COLO829 (cell line): ENCODE measurements at places on chromosomes 3 and 15.

GRCh38 chr3:170513642-170514041, 72.2 kb downstream of the SLC7A14 start:
- DNase-seq: no peak

GRCh38 chr3:121817753-121818152, 17.1 kb downstream of the IQCB1 start:
- DNase-seq: no peak

DNA sequence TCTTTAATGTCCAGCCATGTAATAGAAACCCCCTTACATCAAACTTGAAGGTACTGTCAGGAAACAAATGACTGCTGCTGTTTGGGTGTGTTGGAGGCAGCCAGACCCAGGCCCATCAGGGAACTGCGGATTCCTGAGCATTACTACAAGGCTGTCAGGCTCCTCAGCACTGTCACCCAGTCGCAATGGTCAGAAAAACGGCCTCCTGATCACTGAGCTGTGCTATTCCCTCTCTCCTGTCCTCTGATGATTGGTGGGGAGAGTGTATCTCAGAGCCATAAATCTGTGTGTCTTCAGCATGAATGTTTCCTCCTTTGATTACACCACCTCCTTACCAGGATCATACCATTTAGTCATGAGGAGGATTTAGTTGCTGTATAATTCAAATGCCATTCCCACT, 135.2 kb upstream of the GADL1 start:
- no peak for DNase-seq

GRCh38 chr3:172839679-172840078, 89.2 kb downstream of the ECT2 start:
- no peak for DNase-seq

DNA sequence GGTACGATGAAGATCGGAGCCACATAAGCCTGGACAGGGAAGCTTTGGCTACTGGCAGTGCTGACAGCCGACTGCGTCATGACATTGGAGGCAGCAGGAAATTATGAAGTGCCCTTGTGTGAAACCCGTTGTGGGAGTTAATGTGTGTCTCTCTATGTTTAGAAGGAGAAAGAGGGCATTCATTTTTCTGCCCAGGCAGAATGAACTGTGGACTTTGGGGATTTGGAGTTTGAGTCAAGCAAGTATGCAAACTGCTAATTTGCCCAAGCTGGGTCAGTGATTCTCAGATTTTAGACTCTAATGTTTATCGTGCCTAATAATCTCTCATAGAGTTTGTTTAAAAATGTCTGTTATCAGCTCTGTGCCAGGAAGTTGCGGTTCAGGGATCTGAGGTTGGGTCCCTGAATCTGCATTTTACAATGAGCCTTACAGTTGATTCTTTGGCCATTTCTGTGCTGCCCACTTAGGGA, 5.6 kb downstream of the CTXND1 start:
- DNase-seq: peak; percentile 84

DNA sequence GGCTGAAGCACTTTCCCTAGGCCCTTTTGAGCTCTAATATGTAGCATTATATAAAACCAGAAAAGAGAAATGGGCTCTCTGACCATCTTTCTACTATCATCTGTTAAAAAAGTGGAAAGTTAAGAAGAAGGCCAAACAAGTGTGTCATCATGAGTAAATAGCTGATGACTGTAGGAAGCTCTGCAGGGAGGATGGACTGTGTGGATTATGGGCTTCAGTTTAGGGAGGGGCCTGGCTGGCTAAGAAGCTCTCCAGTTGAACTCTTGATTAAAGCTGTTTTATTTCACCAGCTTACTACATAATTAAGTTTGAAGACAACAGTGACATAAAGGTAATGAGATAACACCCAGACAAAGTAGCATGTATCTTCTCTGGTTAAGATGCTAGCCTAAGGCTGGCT, 30.6 kb downstream of the INTS14 start:
- no peak for DNase-seq

GRCh38 chr3:30084971-30085403, 521.4 kb upstream of the TGFBR2 start:
- DNase-seq: no peak

- DNase-seq: no peak
Measured at GRCh38 chr15:63363292-63363691, 18.4 kb downstream of the CA12 start.

- DNase-seq: no peak
Measured at GRCh38 chr15:78182336-78182700, 33.2 kb downstream of the IDH3A start.

DNA sequence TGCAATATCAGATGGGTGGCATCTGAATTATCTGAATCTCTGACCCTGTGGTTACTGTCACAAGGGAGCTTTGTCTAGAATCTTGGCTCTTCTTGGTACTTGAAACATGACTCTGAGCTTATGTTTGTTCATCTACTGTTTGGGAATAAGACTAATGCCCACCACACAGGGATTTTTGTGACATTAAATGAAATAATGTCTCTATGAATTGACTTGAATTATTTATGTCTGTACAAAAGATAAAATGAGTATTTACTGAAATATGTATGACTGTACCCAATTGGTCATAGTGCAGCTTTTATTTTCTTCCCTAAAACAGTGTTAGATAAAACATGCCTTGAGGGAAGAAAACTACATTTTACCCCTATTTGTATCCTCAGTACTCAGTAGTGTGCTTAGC, 87.9 kb upstream of the ZPLD1 start:
- peak; percentile 64 for DNase-seq

DNA sequence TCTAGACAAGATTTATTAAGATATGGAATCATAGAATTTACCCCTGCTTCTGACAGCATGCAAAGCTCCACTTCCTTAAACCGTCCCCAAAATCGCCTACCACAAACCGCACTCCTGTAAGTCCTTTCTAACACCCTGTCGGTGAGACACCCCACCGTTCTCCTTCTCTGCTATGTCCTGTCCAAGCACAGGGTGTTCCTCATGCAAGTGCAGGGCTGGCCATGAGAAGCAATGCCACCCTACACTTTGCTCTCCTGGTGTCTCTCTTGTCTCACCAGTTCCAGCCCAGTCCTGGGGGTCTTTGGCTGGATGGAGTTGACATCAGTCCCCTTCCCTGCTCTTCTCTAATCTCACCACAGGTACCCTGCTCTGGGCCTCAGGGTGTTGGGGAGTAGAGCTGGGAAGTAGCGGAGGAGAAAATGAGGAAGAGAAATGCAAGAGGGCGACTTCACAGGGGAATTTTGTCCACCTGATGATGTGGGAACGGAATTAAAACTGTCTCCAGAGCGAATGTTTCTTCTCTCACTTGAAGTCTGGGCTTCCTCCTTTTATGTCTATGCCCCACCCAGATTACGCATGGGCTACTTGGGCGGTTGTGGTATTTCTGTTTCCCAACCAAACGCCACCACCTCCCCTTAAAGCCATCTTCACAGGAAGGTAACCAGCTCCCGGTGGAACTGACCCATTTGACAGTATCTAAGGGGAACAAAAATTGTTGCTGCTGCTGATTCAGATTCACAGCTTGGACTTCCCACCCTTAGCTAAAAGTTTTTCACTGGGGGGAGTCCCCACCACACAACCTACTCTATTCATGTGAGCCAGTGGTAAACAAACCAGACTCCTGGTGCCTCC, 49.9 kb downstream of the CASR start:
- DNase-seq: no peak

DNA sequence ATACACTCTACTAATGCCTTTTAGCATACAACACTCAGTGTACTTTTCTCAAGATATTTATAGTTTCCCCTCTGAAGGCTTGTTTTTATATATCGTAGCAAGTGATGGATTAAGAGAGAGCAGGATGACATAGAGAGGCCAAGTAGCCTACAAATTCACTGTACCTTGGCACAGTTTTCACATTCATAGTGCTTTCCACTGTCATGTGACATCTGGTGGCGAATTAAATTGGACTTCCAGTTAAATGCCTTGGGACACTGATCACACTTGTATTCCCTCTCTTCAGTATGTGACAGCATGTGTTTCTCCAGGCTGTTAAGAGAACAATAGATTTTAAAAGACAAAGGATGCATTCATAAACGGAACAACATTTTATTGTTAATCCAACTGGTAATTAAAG, 541.1 kb downstream of the MECOM start:
- peak; percentile 29 for DNase-seq

GRCh38 chr3:134527037-134527436, 41.2 kb downstream of the CEP63 start:
- DNase-seq: no peak

DNA sequence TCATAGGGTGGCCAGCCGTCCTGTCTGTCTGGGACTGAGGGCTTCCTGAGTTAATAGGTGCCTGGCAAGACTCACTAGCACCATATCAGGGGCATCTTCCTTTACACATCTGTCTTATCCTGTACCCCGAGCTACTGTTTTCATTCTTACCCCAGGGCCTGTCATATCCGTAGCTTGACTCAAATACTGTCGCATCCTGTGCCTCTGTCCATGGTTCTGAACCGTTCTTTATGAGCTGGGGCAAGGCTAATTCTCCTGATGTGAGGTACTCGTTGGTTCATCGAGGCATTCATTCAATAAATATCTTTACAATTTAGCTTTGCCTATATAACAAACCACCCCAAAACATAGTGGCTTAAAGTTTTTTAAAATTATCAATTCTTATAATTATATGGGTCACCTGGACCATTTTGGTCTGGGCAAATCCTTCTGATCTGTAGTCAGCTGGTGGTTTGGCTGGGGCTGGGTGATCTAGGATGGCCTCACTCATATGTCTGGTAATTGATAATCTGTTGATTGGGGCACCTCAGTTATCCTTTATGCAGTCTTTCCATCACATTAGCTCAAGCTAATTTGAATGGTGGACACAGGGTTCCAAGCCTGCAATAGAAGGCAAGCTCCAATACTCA, 121.2 kb downstream of the TLE3 start:
- DNase-seq: peak; percentile 3

DNA sequence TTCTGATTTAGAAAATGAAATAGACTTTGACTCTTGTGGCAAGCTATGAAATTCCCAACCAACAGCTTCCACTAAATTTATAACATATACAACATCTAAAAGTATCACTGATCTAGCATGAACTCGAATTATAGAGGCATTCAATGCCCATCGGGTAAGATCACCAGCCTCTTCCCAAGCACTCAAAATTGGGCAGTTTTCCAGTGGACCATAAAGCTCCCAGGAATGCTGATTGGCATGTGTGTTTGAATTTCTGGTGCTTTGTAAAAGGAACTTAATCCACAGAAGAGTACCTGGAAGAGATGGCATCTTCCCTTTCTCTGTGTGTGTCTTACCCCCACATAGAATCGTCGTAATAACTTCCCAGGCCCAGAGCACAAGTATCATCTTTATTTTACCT, 10.0 kb downstream of the LRTM1 start:
- DNase-seq: no peak

GRCh38 chr3:176933704-176934103, 263.6 kb downstream of the TBL1XR1 start:
- DNase-seq: no peak

- peak; percentile 50 for DNase-seq
Measured at GRCh38 chr3:150887031-150887430, 18.2 kb downstream of the MINDY4B start.

- no peak for DNase-seq
Measured at GRCh38 chr3:113717818-113718217, 21.4 kb upstream of the USF3 start.

- no peak for DNase-seq
Measured at GRCh38 chr3:194197981-194198695, 62.2 kb downstream of the HES1 start.

- DNase-seq: no peak
Measured at GRCh38 chr3:29949131-29949530, 657.3 kb upstream of the TGFBR2 start.

DNA sequence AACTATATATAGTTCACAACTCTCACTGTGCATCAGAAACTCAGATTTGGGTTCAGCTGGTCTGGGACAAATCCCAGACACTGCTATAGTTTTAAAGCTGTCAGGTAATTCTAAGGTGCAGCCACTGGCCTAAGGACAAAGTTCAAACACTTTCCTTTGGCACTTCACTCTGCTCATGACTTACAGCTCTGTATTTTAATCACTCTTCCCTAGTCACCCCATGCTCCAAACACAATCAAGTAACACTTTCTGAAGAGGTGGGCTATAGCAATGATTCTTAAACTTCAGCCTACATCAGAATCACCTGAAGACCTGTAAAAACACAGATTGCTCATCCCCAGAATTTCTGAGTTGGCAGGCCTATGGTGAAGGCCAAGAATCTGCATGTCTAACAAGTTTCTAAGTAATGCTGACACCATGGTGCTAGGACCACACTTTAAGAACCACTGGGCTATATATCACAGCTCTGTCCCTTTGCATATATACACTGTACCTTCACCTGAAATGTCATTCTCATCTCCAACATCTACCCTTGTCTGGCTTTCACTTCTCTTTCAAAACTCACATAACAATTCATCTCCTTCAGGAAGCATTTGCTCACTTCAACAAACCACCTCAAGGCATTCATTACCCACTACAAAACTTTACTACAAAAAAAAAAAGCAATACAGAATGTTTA, 21.4 kb downstream of the STAG1 start:
- DNase-seq: no peak

- DNase-seq: no peak
Measured at GRCh38 chr3:11411956-11412355, 139.8 kb downstream of the ATG7 start.

DNA sequence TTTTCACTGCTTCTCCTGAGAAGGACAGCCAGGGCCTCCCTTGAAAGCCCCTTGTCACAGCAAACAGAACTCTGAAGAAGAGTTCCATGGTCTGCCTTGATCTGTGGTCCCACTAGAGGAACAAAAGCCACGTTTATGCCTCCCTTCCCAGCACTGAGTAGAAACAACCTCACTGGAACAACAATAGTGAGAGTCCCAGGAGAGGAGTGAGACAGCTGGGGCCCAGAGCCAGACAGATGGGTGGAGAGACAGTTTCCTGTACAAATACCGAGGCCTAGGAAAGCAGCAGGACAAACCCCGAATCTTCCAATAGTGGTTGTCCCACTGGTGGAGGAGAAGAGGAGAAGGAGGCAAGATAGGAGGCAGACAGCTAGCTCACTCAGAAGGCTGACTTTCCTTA, 106.1 kb downstream of the WDR76 start:
- DNase-seq: no peak

DNA sequence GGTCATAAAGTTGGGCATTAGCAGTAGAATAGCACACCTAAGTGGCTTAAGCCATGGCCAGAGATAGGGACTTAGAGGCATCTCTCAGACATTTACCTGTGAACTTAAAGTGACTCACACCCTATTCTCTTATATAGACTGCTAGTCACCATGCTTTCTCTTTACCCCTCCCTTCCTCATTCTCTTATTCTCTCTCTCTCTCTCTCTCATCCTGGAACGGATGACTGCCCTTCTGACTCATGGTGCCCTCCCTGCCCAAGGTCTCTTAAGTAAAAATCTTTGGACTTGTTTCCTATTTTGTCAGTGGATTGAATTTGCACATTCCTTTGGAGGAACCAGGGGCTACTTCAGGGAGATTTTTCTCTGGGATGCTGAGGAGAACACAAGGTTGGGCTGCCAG, 58.8 kb downstream of the NPAP1 start:
- DNase-seq: no peak

DNA sequence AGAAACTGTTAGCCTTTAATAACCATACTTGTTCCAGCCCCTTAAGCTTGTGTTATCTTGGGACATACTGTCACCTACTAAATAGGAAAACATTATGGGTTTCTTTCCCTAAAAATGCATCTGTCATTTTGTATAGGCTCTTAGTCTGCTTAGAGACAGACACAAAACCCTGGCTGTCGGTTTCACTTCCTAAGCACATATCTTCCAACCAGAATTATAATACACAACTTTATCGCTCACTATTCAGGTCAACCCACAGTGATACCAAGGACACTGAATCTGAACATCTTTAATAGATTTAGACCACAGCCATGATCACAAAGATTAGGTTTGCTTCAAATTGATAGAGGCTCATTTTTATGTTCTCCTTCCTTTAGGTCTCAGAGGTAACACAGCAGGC, 111.8 kb downstream of the CFAP20DC start:
- DNase-seq: no peak

GRCh38 chr3:124158168-124158881, 166.4 kb upstream of the ROPN1 start:
- DNase-seq: no peak
